Activated CD8-positive, alpha-beta memory T cell treated with anti-CD3 and anti-CD28 coated beads for 4 hours (primary cell): ENCODE measurements at places on chromosomes 1 and 21.

GRCh38 chr1:147747966-147748365, 12.4 kb downstream of the GJA5 start:
- DNase-seq, result no peak

DNA sequence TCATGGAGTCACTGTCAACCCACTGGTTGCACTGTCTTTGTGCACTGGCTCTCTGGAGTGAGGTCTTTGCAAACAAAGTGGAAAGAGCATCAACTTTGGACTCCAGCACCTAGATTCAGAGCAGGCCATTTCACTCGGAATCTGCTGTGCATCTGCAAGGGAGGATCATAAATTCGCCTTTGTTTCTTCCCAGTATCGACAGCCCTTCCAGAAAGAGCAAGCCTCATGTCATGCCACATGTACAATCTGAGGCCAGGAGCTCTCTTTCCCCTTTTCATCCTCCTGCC, 853 bp upstream of the PCSK9 start:
- DNase-seq, result no peak

GRCh38 chr1:110914676-110915075, 41.7 kb downstream of the CD53 start:
- no peak for DNase-seq

DNA sequence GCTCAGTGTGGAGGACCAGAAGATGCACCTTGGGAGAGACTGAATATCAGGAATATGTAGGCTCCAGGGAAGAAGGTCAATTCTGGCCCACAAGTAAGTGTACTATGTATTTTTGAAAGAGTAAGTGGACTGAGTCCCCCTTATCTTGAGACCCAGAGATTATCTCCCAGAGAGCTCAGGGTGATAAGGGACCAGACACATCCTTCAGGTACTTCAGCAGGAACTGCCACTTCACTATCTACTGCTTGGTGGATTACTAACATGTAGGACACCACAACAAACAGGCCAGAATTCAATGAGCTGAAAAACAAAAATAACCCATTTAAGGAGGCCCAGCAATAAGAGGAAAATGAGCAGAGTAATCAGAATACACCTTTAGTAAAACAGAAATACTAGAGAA, 119.2 kb downstream of the ZNF644 start:
- DNase-seq, result no peak

GRCh38 chr1:171912509-171913175, 71.3 kb downstream of the DNM3 start:
- DNase-seq, result no peak

DNA sequence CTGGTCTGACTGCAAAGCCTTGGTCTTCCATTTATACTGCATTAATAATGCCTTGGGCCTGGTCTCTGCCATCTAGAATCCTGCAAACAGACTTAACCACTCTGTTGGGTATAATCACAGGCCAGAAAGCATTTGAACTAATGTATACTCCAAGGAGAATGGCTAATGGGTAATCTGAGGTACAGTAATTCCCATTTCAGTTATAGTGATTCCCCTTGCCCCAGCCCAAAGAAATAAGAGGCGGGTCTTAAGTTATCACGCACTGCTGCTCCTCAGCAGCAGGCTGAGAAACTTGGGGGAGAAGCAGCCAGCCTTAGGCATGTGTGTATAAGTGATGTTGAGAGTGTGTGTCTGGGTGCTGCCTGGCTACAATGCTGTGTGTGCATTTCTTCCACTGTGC, 2.4 kb downstream of the LPAR3 start:
- DNase-seq, result no peak

- DNase-seq, result no peak
Measured at GRCh38 chr1:156493154-156493631, 7.4 kb downstream of the MEF2D start.

DNA sequence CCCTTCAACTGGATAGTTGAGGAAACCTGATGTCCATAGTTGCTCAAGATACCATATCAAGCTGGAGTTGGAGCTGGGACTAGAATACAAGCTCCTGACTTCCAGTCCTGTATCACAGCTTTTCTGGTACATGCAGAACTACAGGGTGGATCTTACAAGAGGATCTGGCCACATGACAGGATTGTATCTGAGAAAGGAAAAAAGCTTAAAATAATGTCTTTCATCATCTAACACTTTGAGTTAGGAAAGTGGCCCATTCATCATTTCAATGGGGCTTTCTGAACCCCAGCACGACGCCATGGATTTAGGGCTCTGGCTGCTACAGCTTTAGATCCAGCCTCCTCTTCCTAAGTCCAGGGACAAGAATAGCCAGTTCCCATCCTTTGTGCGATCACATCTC, 46.9 kb downstream of the RASSF5 start:
- no peak for DNase-seq

- no peak for DNase-seq
Measured at GRCh38 chr21:44943686-44944550, 4.1 kb downstream of the SLX9 start.
